ENCODE measurements at places on chromosomes 5 and 9.

GRCh38 chr5:111349429-111349828 lies 125.2 kb downstream of the CAMK4 start:
- no peak for DNase-seq

DNA sequence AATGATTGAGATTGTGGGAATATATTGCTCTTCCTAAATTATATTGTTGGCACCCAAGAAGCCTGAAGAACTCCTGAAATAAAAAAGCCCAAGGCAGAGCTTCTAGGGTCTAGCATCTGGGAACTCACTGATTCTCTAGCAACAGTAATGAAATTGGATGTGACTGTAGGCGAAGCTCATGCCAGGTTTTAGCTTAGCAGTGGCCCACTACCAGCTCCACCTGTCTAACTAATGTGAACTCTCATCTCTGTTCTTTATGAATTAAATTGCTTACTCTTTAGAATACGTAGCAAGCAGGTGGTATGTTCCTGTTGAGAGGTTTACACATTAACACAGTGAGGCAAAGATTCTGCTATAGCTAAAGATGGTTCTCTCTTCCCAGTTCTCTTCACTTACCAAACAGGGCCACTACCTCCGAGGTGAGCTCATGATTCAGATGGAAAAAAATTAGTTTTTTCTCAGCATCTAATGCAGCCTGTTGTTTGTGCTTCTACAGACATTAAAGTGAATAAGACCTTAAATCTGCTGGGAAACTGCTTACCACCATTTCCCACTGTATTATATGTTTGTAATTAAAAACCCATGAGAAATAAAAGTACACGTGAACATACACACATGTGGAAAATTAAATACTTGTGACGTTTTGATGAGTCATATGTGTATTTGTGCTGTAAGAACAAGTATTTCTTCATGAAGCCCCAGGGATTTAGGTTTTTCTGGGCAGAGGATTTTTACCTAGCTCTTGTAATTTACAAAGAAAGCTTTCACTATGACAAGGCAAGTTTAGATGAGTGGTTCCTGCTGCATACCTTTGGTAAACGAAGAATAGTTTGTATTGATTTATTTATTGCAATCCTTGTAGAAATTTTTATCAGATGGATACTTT lies 360.1 kb downstream of the KDM4C start:
- DNase-seq = no peak

- DNase-seq = no peak
Measured at GRCh38 chr9:84003246-84003645, 22.6 kb downstream of the RMI1 start.

- peak; percentile 11 for DNase-seq
Measured at GRCh38 chr5:173397516-173397915, 69.3 kb upstream of the STC2 start.

DNA sequence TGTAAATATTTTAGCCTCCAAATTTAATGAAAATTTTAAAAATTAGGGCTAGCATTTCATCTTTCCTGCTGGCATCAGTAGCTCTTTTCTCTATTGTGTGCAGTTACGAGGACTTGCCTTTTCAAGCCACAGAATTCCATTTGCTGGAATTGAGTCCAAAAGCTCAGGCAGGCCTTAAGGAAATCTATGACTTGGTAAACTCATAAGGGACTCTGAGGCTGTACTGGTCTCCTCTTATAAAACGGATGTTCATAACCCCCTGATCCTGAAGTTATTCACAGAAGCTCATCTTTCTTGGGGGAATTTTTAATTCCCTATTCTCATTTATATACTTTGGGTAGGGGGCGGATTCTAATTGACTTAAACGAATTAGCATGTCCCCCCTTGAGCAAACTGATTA lies 23.4 kb downstream of the ANKRA2 start:
- DNase-seq = no peak

GRCh38 chr9:119902611-119903010 lies 533.4 kb upstream of the BRINP1 start:
- no peak for DNase-seq

DNA sequence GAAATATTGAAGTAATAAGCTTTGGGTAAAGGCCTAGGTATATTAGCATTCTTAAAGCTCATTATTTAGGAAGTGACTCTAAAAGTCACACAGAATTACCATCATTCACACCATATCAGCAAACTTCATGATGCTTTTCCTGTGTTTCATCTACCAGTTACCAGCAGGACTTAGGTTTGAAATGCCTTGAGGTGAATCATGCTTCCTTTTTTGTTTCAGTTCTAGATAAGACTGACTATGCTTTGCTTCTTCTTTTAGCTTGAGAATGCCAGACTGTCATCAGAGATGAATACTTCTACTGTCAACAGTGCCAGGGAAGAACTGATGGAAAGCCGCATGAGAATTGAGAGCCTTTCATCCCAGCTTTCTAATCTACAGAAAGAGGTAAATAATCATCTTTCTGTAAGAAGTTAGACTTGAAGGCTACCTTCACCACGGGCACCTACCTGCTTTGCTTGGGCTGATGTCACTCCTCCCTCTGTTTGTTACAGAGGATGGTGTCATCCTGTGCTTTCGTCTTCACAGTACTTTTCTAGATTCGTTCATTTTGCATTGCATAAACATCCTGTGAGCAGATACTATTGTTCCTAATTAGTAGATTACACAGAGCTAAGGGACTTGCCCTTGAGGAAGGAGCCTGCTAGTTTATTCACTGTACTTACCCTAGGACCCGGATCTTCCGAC lies 34.7 kb downstream of the LMNB1 start:
- DNase-seq = no peak

DNA sequence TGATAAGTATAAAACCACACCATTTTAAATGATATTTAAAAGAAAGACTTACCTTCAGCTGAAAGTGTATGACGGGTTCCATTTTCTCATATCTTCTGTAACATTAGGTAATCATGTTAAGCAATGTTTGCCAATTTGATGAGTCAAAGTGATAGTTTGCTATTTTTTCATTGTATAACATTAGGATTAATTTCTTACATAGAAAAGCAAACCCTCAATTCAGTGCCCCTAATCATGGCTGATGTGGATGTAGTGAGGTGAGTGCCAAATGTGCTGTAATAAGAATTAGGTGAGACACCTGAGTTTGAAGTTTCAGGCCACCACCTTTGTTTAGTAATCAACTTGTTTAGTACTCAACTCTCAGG lies 68.0 kb downstream of the UNC13B start:
- no peak for DNase-seq

GRCh38 chr5:67243944-67244343 lies 47.3 kb upstream of the CD180 start:
- DNase-seq = no peak

GRCh38 chr5:124952566-124952965 lies 206.1 kb upstream of the ZNF608 start:
- no peak for DNase-seq

- DNase-seq = no peak
Measured at GRCh38 chr5:151739395-151739794, 19.0 kb downstream of the ATOX1 start.

DNA sequence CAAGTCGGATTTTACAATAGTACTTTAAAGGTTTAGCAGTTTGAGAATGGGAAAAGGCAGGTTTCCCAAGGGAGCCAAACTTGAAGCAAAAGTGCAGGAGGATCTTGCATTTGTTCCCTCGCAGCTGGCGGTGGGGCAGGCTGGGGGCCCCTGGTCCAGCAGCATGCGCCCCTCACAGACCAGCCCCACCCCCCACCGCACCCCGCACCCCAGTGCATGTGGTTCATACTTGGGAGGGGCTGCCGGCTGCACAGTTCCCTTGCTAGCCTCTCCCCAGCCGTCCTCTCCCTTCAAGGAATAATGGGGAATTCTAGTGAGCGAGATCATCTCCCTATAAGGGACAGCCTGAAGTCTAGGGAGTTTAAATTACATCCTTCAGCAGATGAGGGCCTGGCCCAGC lies 273.1 kb upstream of the IRX2 start:
- no peak for DNase-seq

GRCh38 chr5:90955001-90955635 lies 396.5 kb downstream of the ADGRV1 start:
- DNase-seq = no peak

DNA sequence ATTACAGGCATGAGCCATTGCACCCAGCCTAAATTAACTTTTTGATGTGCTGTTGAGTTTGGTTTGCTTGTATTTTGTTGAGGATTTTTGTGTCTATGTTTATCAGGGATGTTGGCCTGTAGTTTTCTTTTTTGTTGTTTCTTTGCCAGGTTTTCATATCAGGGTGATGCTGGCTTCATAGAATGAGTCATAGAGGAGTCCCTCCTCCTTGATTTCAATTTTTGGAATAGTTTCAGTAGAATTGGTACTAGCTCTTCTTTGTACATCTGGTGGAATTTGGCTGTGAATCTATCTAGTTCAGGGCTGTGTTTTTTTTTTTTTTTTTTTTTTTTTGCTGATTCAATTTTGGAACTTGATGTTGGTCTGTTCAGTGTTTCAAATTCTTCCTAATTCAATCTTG lies 1164.3 kb upstream of the DMAC1 start:
- no peak for DNase-seq

Data from Jurkat, Clone E6-1 (cell line).